ENCODE measurements at places on chromosomes 11 and 22. TPM values are rescaled to one million over a fixed set of nuclear protein-coding genes. Genes with fewer than 3 reads are reported as not detected.

DNA sequence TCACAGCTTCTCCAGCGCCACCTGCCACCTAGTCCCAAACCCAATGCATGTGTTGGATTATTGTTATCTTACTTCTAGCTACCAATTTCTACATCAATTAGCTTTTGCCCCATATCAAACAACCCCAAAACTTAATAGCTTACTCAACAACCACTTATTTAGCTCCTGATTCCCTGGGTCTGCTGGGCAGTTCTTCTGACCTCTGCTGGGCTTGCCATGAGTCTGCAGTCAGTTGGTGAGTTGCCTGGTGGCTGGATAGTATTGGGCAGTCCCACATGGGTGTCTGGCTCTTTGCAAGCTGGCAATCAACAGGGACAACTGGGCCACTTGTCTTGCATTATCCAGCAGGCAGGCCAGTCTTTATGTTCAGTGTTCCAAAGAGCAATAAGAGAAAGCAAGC lies 13.6 kb upstream of the MS4A15 start:
- no peak for DNase-seq

DNA sequence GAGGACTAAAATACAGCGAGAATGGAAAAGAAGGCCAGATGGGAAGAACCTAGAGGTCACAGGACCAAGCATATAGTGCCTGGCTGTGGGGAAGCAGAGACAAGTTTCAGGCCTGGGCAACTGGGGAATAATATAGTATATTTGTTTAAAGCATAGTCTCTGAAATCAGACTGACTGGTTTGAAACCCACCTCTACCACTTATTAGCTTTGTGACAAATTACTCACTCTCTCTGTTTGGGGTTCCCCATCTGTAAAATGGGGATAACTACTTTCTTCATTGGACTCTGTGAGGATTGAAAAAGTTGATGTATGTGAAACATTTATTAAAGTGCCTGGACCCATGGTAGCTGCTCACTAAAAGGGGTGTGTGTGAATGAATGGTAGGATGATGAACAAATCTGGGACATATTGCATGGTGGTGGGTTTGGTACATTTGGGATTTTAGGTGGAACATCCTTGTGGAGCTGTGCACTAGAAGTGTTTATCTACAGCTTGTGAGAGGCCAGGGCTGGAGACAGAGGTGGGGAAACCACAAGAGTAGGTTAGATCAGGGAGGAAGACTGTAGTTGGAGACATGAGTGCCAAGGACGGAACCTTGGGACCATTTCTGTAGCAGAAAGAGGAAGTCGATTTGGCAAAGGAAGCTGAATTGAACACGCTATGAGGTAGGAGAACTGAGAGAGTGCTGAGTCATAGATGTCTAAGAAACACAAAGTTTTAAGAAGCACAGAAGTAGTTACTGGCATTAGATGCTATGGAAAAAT lies 52.6 kb downstream of the SWAP70 start:
- no peak for DNase-seq

DNA sequence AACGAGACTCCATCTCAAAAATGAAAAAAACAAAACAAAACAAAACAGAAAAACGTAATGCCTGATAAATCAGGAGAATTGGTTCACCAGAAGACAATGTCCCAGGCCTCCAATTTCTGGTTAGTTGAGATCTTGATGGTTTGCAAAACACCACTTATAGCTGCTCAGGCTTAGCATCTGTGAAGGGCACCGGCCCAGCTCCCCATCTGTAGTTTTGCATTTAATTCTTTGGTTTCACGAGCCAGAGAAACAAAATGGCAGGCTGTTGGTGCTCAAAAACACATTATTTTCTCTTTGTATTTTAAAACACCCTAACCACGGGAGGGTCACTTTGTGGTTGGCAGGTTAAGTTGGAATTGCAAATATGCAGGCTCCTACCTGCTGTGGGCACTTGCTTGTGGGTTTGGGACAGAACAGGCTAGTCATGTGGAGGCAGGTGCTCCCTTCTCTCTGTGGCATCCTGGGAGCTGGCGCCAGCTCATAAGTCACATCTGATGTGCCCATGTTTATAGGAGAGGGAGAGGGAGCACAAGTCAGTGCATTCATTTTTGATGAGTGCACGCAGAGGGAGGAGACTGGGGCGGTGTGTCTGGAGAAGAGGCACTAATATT lies 145.9 kb downstream of the CEP164 start:
- peak; percentile 31 for DNase-seq

DNA sequence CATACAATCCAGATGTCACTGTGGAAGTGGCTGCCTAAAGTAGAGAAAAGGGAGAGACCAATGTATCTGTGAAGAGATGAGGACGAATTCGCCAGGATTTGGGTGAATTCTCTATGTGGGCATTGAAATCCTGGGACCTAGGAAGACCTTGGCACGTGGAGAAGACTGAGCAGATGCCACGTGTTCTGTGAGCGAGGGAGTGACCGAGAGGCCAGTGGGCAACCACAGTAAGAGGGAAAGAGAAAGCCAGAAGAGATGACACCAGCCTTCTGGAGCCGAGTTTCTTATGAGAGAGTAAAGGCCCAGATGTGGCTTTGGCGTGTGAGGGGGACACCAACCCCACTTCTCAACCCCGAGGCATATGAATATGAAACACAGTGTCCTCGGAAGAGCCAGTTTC lies 228.1 kb downstream of the BUD13 start:
- no peak for DNase-seq

DNA sequence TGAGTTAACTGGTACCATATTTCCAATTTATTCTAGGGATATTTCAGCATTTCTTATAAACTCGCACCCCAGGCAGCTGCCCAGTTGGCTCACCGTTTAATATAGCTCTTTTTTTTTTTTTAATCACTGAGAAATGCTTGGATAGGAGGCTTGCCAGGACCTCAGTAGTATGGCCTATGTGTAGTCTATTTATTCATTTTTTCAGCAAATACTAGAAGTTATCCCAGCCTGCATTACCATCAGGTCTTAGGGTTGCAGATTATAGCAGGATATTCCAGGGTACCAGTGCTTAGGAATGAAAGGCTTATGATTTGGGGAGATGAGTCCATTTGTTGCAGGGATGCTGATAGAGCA lies 26.6 kb downstream of the PARVA start:
- no peak for DNase-seq

GRCh38 chr11:68255526-68255925 lies 16.2 kb downstream of the C11orf24 start:
- DNase-seq: no peak

DNA sequence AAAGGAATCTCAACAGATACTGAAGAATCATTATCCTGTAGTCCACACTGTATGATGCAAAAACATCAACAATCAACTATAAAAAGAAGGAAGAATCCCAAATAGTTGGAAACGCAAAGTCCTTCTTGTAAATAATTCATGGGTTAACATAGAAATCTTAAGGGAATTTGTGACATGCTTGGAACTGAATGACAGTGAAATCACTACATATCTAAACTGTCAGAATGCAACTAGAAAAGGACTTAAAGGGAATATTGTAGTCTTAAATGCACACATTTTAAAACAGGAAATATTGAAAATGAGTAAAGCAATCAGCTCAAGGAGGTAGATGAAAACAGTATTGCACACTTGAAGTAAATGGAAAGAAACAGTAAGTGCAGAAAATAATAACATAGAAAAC lies 147.6 kb upstream of the MPPED2 start:
- DNase-seq: no peak

GRCh38 chr11:123409456-123410217 lies 20.4 kb upstream of the GRAMD1B start:
- DNase-seq: no peak

DNA sequence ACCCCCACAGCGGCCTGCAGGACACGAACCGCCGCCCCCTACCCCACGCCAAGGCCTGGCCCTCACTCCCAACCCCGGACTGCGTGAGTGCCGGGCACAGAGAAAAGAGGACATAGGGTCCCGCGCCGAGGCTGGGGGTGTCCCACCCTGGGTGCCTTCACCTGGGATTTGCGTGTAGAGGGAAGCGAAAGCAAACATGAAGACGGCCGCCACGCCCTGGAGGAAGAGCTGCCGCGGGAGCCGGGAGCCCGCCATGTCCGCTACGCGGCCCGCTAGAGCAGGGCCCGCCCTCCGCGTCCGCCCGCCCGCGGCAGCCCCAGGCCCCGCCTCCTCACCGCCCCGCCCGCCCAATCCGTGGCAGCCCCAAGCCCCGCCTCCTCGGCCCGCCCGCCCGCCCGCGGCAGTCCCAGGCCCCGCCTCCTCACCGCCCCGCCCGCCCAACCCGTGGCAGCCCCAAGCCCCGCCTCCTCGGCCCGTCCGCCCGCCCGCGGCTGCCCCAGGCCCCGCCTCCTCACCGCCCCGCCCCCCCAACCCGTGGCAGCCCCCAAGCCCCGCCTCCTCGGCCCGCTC lies at the start of gene LMF2:
Gene LMF2 (minus strand): TSS at position 282 of the 570 bp plus-strand sequence. CDS start 27 bp downstream, at position 255.
- no peak for DNase-seq

GRCh38 chr11:134905928-134906327 lies 493.9 kb upstream of the B3GAT1 start:
- no peak for DNase-seq

SYT7 gene
- polyA plus RNA-seq: 1.5 TPM

TBX10 gene
- not detected for polyA plus RNA-seq

KRTAP5-7 gene
- polyA plus RNA-seq: not detected

IGSF22 gene
- polyA plus RNA-seq: 0.42 TPM

RIBC2 gene
- polyA plus RNA-seq: 1.7 TPM

OR51B4 gene
- not detected for polyA plus RNA-seq

TREH gene
- 0.09 TPM for polyA plus RNA-seq

NAT10 gene
- polyA plus RNA-seq: 39.2 TPM

C11orf91 gene
- 0.50 TPM for polyA plus RNA-seq

SPTBN2 gene
- polyA plus RNA-seq: 10.9 TPM

CDC42BPG gene
- 5.3 TPM for polyA plus RNA-seq

FADS1 gene
- 41.6 TPM for polyA plus RNA-seq
